ENCODE measurements at places on chromosomes 5 and 9.
A peak's percentile ranks its signal among the peaks of the same experiment; 100 is the strongest.

GRCh38 chr5:116947691-116948528, 373.3 kb upstream of the SEMA6A start:
- DNase-seq, result peak; percentile 50

DNA sequence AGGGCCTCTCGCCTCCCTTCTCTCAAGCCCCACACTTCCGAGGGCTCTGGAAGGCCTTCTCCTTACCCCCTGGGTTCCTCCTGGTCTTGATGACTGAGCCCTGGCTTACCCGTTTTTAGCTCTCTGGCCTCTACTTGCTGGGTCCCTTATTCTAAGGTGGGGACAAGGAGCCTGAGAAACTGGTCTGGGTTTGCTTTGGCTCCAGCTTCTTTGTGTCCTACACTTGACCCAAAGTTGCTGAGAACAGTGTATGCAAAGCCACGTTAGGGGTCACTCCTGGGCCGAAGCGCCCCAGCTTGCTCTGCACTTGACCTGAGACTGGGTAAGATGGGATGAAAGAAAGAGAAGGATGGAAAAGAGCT, 788 bp downstream of the ZNF346 start:
- DNase-seq, result no peak

DNA sequence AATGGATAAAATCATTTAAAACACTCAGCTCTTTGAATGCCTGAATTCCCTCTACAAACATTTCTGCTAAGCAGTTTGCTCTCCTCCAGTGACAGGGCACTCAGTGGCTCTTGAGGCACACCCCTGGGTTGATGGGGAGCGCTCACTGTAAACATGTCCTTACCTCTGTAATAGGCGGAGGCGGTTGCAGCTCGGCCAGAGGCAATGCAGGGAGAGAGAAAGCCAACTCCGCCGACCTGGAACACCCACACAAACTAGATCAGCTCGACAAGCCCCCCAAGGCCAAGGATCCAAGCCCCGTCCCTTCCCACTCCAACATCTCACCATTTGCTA, 329 bp downstream of the CDC23 start:
- no peak for DNase-seq

DNA sequence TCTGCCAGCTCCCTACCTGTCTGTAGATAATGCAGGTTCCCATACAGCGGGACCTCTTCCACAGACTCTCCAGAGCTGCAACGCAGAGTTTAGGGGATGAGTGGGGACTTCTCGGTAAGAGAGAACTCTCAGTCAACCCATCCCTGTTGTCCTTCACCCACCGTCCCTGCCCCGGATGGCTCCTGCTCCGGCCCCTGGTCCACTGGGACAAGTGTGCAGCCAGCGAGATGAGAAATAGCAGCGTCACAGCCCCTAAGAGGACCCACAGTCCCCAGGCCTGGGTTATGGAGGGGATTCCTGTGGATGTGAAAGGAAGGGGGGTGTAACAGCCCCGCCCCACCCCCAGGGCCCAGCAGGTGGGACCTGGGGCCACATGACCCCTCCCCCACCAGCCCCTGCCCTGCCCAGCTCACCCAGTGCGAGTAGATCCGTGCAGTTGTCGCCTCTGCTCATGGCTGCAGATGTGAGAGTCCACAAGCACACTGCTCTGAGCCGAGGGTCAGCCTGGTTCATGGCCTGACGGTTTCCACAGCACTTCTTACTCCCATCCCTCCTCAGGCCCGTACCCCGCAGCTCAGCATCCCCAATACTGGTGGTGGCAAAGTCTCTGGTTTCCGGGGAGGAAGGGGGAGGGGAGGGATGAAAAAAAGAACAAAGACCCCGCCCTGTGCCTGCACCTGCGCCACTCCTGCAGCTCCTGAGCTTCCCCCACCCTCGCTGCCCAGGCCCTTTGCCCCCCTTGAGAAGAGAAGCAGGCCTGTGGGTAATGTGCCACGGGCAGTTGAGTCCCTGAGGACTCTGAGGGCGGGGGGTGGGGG, at the start of gene SIT1:
Gene SIT1 (minus strand): TSS at position 591 of the 818 bp plus-strand sequence. CDS start 78 bp downstream, at position 513.
- DNase-seq, result no peak

DNA sequence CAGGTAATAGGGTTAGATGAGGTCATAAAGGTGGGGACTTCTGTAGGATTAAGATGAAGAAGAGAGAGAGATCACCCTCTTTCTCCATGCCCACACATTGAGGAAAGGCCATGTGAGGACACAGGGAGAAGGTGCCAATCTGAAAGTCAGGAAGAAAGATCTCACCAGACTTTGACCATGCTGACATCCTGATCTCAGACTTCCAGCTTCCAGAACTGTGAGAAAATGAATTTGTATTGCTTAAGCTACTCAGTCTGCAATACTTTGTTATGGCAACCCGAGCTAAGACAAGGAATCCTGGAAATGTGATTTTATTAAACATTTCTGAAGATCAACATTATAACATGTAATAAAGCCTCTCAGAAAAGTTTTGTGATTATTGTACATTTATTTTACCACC, 3.5 kb upstream of the CSNK1G3 start:
- no peak for DNase-seq

DNA sequence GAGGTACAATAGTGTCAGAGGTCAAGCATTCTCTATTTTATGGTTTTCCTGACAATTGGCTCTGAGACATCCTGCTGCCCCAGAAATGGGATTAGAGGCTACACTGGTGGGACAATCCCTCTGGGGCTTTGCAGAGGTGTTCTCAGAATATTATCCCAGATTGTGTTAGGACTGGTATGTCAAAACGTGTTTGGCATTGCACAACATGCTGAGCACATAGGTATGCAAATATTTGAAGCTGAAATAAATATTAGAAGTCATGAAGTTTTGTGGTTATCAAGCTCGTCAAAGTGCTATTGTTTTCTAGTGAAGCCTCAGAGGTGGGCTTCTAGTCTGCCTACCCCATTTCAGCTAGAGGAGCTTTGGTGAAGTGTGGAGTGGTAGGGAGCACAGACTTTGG, 304.4 kb downstream of the MAN2A1 start:
- DNase-seq, result no peak

GRCh38 chr5:169716287-169716686, 79.2 kb downstream of the DOCK2 start:
- DNase-seq, result peak; percentile 56

GRCh38 chr5:41641621-41642020, 131.2 kb upstream of the PLCXD3 start:
- peak; percentile 37 for DNase-seq

DNA sequence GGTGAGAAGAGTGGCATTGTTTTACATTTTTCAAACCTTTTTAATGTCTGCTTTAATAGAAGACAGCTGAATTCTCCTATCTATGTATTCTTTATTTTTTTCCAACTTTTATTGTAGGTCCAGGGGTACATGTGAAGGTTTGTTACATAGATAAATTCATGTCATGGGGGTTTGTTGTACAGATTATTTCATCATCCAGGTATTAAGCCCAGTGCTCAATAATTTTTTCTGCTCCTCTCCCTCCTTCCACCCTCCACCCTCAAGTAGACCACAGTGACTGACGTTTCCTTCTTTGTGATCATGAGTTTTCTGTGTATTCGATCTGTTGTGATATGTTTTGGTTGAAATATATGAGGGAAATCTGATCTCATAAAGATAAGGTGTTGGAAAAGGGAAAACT, 1.7 kb upstream of the SREK1 start:
- DNase-seq, result no peak

DNA sequence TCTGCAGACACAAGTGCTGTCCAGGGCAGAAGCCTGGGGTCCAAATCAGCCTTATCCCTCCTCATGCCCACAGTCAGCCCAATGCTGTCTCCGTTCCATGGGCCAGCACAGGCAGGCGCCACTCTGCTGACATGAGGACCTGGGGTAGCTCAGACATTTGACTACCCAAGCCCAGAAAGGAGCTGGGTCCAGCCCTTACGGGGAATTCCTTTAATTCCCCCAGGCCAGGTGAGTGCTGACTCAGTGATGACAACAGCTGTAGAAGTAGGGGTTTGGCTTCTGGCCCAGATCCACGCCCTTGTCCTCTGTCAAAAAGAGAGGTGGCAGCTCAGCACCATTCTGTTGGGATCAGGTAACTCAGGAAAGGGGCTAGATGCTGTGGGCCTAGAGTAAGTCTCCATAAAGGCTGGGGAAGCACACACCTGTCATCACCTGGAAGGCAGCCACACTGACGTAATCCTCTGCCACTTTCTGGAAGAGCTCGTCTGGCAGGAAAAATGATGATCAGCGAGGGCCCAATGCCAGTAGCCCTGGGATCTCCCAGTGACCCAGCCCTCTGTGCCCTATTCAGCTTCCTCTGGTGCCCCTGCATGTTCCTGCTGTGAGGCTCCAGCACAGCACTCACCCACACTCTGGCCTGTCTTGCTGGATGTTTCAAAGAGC, 1.9 kb downstream of the RAB24 start:
- DNase-seq, result no peak

DNA sequence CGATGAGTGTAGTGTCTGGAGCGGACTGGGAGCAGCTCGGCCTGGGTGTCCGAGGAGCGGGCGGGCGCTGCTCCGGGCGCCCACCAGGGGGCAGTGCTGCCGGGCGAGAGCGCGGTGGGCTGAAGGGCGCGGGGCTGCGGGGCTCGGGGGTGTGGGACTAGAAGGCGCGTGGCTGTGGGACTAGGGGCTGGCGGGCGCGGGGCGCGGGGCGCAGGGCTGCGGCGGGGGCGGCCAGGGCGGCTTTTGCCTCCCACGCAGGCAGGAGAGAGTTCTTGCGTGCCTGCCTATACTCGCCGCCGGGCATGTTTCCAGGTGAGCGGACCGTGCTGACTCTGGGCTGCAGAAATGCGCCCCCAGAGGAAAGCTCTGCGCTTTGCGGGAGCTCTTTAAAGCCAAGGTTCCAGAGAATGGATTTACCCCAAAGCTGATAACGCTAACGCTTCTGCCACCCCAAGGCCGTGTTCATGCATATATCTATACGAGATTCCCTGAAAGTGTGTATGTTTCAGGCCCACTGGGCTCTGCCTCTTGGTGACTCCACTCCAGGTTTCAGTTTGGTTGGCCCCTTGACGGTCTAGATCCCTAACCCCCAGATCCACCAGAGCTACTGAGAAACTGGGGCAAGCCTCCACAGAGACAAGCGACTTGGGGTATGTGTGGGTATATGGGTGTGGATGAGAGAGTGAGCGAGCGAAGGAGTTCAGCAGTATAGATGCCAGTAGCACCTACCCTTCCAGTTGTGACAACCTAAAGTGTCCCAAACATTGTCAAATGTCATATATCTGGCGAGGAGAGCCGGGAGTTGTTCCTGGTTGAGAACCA, 56.2 kb downstream of the ACER2 start:
- DNase-seq, result peak; percentile 33

DNA sequence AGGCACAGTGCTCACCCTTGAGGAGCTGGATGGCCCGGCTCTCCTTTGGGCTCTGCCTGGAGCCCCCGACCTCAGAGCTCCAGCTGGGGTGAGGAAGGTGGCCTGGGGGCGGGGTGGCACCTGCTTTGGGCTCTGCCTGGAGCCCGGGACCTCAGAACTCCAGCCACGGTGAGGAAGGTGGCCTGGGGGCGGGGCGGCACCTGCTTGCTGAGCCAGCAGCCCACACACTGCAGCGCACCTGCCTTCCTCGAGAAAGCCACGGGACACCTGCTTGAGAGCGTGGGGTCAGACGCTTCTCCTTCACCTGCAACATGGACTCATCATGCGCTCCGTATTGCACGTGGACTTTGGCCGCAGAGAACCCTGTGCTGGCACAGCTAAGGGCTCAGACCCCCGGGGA, 51.8 kb downstream of the IRX2 start:
- DNase-seq, result no peak

- DNase-seq, result no peak
Measured at GRCh38 chr5:108560166-108560565, 178.3 kb upstream of the FBXL17 start.

DNA sequence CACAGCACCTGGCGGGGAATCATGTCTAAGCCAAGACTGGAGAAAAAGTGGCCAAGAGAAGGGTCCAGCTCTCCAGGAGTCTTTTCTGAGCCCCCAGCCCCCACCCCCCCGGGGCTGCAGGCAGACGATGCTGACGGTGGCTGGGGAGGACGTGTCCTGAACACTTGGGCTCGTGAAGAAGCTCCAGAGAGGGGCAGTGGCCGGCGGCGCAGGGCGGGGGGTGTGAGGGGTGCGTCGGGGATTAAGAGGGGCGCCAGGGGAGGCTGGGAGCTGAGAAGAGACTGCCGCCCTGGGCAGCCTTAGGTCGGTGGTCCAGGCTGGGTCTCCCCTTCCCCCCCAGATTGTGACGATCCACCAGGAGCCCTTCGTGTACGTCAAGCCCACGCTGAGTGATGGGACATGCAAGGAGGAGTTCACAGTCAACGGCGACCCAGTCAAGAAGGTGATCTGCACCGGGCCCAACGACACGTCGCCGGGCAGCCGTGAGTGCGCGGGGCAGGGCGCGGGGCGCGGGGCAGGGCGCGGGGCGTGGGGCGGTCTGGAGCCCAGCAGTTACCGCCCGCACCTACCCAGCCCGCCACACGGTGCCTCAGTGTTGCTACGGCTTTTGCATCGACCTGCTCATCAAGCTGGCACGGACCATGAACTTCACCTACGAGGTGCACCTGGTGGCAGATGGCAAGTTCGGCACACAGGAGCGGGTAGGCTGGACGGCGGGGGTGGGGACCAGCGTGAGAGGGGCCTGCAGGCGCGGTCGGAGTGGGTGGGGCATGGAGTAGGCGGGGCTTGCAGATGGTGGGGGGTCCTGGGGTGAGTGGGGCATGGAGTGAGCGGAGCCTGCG, 8.9 kb downstream of the LRRC26 start:
- DNase-seq, result no peak

DNA sequence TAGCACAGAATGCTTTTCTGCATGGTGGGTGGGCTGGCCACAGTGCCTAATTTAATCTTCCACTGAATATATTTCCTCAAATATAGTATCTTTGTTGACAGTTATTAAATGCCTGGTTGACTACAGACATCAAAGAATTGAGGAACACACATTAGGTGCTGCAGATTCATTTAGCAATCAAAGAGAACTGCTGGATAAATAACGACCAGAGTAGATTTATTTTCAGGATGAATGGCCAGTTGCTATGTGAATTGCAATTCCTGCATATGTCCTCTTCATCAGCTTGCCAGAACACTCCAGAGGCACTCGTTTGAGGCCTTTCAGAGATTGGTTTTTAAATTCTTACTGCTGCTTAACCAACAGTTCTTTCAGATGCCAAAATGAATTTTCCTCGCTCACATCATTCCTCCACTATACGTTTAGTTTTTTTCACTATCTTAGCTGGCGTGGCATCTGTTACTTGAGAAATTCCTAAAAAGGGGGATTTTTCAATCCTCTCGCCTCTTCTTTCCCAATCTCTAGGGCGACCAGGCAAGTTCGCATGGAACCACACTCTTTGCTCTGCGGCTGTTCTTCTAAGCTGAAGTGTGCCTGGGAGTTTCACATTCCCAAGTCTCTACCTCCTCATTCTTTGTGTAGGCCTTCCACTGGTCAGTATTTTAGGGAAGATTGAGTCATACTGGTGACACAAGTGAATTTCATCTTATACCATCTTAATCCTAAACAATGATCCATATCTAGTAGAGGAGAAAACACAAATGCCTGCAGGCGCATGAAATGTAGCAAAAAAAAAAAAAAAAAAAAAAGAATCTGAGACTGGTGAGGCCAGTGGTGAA, 237.1 kb upstream of the NMUR2 start:
- DNase-seq, result no peak

DNA sequence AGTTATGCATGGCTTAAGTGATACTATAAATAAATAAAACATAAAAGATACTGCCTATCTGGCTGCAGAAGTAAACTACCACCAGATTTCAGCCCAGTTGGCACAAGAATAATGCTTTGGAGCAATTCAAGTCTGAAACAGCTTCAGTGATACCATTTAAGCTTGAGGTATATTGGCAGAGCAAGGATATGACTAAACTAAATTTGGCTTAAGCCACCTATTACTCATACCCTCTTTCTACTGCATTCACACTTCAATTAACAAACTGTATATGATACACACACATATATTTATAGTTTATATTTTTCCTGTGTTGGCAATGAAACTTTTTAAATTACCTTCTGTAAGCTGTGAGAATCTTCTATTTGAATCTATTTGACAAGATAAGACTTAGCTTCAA, 431.9 kb downstream of the ANXA1 start:
- peak; percentile 14 for DNase-seq
